ENCODE measurements at places on chromosomes 2 and 18. TPM values are rescaled to one million over a fixed set of nuclear protein-coding genes. Genes with fewer than 3 reads are reported as not detected.

Gene LIMS4
- total RNA-seq = 0.88 TPM

Gene ORMDL1
- 45.3 TPM for total RNA-seq

Gene SYT4
- not detected for total RNA-seq

Gene EML6
- total RNA-seq = 1.2 TPM

Gene HOXD4
- 0.47 TPM for total RNA-seq

Gene REG3G
- not detected for total RNA-seq

Gene SLC40A1
- total RNA-seq = 3.4 TPM

Gene LRRC30
- total RNA-seq = not detected

Gene IRS1
- total RNA-seq = 17.0 TPM

Gene GULP1
- 57.0 TPM for total RNA-seq

Gene POTEI
- 0.01 TPM for total RNA-seq

Gene SRBD1
- 8.3 TPM for total RNA-seq

Gene PDCD1
- total RNA-seq = not detected

Gene NGEF
- total RNA-seq = 19.1 TPM

Gene CFAP65
- 0.14 TPM for total RNA-seq

Gene FRZB
- total RNA-seq = not detected

Gene CRYBA2
- not detected for total RNA-seq

Gene RTKN
- total RNA-seq = 19.2 TPM

Gene HOXD13
- 0.34 TPM for total RNA-seq

Gene DCTN1
- 140 TPM for total RNA-seq

Gene NTSR2
- not detected for total RNA-seq

Gene ABCA12
- 0.17 TPM for total RNA-seq

Gene ZNF396
- total RNA-seq = 0.69 TPM

Gene KIF5C
- 0.41 TPM for total RNA-seq

Gene POTEF
- not detected for total RNA-seq

Gene UGT1A4
- total RNA-seq = not detected

Gene CNTNAP5
- total RNA-seq = not detected

Gene TXNL1
- 67.4 TPM for total RNA-seq

Gene CXCR1
- total RNA-seq = not detected

Gene SCN2A
- total RNA-seq = not detected

Gene RAD51AP2
- not detected for total RNA-seq

Gene GALNT5
- 2.8 TPM for total RNA-seq

Gene ERLEC1
- 63.3 TPM for total RNA-seq

Gene STRADB
- total RNA-seq = 25.7 TPM

Gene SKOR2
- total RNA-seq = not detected

Gene PXDN
- 10.8 TPM for total RNA-seq

Gene AFF3
- total RNA-seq = not detected

Gene STPG4
- 0.12 TPM for total RNA-seq

Gene IL36G
- total RNA-seq = 0.10 TPM

Gene GAREM2
- 9.7 TPM for total RNA-seq

Gene SERPINB12
- not detected for total RNA-seq

Gene APCDD1
- not detected for total RNA-seq
